ENCODE measurements at places on chromosomes 7 and 10.

DNA sequence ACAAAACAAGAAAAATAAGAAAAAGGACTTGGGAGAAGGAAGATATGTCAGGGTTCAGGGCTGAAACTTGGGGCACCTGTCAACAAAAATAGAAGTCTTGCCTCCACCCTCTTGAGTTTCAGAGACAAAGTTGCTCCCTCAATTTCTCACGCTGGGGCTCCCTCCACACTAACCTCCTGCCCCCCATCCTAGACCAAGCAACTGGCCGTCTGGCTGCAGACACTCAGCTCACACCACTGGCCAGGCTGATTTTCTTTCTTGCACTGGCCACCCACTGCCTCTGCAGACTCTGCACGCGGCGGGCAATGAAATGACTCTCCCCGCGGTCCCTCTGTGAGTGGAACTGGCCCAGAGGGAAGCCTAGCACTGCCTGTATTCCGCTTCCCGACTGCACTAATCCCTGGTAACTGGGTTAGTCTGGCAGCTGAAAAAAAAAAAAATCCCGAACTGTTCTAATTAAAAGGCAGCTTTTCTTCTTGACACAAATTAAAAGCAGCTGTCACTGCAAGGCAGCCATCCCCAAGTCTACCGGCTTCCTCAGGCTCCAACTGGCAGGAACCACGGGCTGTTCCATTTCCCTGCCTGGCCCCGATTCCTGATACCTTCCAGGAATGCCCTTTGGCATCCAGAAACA is 83.5 kb downstream of the SPDYE5 start:
- DNase-seq = peak; percentile 63

DNA sequence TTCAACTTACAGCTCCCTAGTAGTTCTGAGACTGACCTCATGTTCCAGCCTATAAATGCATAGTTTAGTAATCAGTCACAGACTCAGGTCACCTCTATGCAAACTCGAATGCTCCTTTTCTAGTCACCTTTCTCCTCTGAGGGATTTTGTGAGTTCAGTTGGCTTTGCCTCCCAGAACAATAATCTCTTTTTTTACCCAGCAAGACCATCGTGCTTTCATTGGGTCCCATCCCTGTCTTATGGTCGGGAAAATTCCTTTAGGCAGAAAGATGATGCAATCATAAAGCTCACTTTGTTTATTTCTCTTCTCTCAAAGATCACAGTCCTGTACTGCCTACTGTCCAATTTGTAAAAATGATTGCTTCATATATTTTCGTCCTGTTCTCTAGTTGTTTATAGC is 38.4 kb downstream of the TWIST1 start:
- no peak for DNase-seq

GRCh38 chr7:66886152-66886551 is 34.9 kb upstream of the TMEM248 start:
- no peak for DNase-seq

- DNase-seq = peak; percentile 60
Measured at GRCh38 chr10:122140461-122140902, 130.6 kb upstream of the BTBD16 start.

DNA sequence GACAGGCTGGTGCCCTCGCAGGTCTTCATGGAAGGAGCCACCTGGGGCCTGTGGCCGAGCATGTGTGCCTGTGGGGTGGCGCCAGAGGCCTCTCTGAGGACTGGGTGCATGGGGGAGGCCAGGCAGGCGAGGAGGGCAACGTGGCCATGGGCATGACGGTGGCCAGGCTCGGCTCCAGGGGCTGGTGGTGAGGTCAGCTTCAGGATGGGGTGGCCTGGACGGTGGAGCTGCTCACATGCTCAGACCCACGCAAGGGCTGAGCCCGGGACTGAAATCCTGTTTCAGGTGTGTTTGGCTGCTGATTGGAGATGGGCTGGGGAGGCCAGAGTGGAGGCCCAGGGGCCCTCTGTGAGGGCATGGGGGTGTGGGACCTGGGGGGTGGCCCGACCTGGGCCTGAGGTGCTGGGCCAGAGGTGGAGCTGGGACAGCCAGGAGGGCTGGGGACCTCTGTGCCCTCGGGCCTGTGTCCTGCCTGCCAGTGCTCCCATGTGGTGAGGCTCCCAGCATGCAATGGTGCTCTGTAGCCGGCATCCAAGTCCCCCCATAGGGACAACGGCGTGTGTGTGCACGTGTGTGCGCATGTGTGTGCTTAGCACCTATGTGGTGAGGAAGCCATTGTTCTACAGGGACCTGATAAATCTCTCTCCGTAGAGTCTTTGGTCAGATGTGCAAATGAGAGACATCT is 71.1 kb downstream of the INPP5A start:
- DNase-seq = no peak

- DNase-seq = no peak
Measured at GRCh38 chr7:20301311-20301939, 29.3 kb upstream of the ITGB8 start.

GRCh38 chr7:23469150-23469960 is 936 bp downstream of the IGF2BP3 start:
- DNase-seq = peak; percentile 60

GRCh38 chr7:148515728-148516695 is 74.6 kb upstream of the C7orf33 start:
- no peak for DNase-seq

DNA sequence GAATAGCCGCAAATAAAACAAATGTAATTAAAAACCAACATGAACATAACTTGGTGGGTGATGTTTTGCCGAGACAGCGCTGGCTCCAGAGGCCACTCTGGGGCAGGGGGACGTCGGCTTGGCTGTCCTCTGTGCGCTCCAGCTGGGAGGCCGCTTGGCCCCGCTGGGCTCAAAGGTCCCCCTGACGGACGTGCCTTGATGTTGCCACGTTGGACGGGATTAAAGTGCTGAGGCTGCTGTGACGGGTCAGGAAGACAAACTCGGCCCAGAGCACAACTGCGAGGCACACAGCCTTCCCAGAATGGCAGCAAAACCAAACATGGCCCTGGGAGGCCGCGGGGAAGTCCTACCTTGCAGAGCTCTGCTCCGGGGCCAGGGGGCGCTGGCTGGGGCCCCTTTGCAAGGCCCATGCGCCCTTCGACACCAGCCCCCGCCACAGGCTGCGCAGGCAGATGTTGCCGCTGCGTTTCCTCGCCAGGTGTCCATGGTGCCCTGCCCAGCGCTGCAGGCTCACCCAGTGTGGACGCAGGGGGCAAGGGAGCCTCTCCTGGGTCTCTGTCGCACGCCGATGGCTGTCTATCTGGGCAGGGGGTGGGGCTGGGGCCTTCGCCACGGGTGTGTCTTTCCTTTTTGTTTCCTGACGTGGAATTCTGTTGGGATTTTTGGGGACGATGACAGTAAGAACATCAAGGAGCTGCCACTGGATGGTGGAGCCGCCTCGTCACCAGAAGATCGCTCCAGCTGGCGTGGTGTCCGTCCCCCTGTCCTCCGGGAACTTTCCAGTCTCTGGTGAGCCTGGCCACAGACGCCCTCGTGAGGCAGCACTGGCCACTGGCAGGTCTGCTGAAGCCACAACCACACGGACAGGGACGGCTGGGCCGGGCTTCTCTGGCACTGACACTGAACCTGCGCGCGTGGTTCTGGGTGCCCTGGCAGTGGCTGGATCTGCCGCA is 99.6 kb upstream of the DIP2C start:
- peak; percentile 85 for DNase-seq

GRCh38 chr7:17142831-17143541 is 155.5 kb upstream of the AHR start:
- no peak for DNase-seq

DNA sequence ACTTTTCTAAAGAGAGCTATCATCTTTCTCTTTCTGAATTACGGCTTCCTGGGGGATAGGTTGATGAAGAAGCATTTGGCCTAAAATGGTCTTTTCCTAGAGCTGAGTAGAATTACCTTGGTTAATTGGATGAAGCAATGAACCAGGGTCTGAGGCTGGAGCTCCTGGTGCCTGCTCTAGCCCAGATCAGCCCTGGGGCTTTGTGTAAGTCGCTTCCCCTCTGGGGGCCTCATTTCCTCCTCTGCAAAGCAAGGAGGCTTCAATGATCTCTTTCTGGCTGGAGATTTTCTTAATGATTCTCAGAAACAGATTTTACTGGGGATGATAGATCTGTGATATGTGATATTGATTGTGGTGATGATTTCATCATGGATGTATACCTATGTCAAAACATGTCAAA is 3.5 kb upstream of the CPA2 start:
- no peak for DNase-seq

DNA sequence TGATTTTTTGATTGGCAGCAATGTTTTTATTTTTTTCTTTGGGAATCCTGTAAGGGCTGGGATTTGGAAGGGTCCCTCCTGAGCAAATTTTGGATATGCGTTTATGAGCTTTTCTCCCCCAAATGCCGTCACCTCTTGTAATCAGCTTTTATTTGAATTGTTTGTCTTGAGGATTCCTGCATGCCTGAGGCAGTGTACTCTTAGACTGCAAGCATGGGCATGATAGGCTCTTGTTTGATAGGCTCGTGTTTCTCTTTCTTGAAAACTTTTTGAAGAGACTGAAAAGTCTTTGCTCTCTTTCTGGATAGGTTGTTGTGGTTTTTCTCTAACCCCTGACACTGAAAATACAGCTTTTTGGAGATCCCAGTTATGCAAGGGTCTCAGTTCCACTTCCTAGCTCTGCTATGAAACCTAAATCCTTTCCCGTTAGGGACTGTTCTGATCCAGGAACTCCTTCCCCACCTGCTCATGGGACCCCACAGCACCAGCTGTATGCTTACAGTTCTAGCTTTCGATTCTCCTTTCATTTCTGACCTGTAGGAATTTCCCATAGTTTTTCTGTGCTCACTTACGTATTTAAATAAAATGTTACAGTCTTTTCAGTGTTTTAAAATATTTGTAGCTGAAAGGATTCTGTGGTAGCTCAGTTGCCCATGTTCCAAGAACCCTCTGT is 17.2 kb downstream of the TSPAN13 start:
- DNase-seq = no peak

DNA sequence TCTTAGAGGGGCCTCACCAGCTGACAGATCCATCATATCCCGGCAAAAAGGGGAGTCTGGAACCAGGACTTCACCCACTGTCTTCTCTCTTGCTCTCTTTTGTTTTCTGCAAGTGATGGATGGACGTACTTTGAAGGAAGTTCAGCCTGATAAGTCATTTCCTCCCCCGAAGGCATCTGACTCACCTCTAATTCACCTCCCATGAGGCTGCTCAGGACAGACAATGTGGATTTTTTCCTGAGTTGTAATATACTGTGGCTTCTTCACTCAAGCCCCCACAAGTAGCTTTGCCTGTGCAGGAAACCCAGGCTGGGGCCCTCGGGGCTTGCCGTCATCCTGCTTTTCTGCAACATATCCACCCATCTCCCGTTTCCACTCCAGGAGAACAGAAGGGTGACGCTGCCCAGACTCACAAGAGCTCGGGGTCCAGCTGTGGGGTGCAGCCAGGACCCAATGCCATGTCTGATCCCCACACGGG is 70.4 kb downstream of the ASB13 start:
- DNase-seq = peak; percentile 40

- DNase-seq = no peak
Measured at GRCh38 chr7:98629001-98629431, 11.9 kb downstream of the NPTX2 start.

DNA sequence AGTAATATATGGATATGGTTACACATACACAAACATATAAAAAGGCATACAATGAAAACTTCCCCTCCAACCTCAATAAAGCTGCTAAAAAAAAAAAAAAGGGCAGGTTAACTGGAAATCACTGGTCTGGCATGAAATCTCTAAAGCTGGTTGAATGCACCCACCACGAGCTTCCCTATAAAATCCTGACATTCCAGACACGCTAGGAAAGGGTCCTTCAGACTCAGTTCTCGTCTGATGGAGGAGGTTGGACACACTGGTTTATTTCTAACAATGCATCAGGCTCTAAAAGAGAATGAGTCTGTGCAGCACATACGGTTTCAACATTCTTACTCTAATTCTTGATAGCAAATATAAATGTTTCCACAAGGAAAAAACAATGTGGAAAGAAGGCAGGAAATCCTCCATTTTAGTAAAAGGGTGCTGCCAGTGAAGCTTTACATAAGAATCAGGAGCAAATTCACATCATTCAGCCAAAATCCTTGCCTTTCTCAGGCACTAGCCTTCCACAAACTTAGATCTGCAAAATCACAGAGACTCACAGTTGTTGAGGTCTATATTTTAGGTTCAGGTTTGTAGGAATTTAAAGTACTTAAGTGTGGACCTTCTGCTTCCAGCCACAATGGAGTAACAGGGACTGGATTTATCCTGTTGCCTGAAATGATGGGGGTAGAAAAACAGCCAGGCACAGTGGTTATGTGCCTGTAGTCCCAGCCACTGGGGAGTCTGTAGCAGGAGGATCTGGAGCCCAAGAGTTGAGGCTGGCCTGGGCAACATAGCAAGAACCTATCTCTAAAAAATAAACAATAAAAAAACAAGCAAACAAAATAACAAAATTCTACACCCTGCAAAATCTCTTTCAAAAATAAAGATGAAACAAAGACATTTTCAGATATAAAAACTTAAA is 73.5 kb downstream of the CYTH3 start:
- DNase-seq = no peak

GRCh38 chr7:98797150-98797549 is 72.7 kb downstream of the TMEM130 start:
- DNase-seq = no peak

GRCh38 chr10:124066126-124066700 is 27.2 kb downstream of the CHST15 start:
- DNase-seq = no peak

DNA sequence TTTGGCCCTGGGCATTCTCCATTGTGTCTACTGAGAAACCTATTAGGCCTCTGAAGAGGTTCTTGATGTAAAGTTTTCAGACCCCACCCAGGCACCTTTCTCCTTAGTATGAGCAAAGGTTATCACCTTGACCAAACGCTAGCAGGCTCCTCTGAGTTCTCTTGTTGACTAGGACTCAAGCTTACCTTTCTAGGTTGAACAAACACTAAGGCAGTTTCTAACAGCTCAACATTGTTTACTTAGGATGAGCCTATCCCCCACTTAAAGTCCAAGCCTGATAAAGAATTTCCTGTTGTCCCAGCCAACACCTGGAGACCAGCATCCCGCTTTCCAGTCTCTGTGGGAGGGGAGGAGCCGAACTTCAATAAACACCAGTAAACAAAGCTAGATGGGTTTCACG is 26.3 kb upstream of the ITGB8 start:
- DNase-seq = no peak

All from BE2C (cell line).